ENCODE measurements at places on chromosomes 2 and 18. TPM values are rescaled to one million over a fixed set of nuclear protein-coding genes. Genes with fewer than 3 reads are reported as not detected.
A peak's percentile ranks its signal among the peaks of the same experiment; 100 is the strongest.

GRCh38 chr2:240434728-240435456 lies 571 bp upstream of the GPC1 start:
- peak overlapping the region; percentile 26 for H3K4me3 ChIP-seq
- H3K27ac ChIP-seq = no peak overlapping the region
- H3K4me1 ChIP-seq = no peaks in the 10 kb centered on the region

DNA sequence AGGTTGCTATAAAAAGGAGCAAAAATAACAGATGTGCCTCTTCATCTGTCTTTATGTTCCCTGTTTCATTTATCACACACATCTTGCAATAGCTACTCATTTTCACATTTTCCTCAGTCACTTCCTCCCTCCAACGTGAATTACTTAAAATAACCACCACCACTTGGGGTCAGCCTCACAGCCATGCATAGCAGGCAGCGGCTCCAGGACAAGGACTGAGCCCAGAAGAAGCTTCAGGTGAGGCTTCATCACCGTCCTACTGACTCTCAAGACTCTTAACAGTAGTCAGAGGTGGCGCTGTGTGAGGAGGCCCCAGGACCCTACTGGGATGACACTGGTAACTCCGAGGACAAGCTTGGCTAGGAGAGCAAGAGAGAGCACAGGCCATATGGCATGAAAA lies 15.5 kb upstream of the ST8SIA5 start:
- no peak for DNase-seq
- no peak overlapping the region for H3K27ac ChIP-seq
- no peak overlapping the region for H3K4me3 ChIP-seq
- no peaks in the 10 kb centered on the region for H3K36me3 ChIP-seq
- no peaks in the 10 kb centered on the region for H3K4me1 ChIP-seq

DNA sequence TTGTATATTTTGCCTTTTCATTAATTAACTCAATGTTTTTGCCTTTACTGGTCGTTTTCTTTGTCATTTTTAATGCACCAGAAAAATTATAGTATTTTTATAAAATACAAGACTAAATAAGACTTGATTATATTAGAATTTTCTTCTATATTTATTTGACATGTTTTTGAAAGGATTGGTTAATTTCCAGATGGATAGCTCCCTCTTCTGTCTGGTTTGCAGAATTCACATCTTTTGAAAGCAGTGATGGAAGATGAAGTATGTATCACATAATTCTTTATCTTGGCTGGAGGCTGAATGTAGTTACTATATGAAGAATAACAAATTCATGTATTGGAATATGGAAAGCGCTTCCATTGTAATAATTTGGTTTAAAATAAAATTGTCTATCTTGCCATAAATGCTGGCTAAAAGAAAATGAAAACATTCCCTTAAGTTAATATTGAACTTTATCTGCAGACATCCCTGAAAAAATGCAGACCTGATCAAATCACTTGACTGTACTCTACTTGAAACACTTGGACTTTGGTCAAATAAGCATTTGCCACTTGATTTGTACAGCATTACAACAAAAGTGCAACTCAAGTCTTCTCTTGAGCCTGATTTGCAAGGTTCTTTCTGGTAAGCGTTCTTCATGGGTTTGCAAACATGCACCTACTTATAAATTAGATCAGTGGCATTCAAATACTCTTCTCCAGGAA lies 86.3 kb upstream of the EFEMP1 start:
- peak; percentile 81 for DNase-seq
- no peaks in the 10 kb centered on the region for H3K27me3 ChIP-seq
- peak overlapping the region; percentile 100 for H3K27ac ChIP-seq
- H3K36me3 ChIP-seq = no peaks in the 10 kb centered on the region
- peaks cover 73% of the 10 kb centered on the region for H3K4me1 ChIP-seq

DNA sequence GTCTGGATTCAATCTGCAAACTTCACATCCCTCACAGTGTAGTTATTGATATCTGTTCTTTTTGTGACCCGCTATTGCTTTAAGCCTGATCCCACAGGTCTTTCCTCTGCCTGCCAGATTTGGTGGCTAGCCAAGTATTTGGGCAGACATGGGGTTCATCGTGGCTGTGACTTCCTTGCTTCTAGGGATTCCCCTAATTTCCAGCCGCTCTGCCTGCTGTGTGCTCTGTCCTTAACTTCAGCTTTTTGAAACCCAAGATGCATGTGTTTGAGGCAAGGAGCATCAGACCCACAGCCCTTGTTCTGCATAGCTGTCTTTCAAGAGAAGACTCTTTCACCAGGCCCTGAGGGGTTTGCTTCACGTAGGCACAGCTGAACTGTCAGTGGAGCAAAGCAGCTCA lies 54.2 kb downstream of the NCAPH start:
- no peak for DNase-seq
- no peaks in the 10 kb centered on the region for H3K36me3 ChIP-seq
- peaks cover 5% of the 10 kb centered on the region for H3K27me3 ChIP-seq
- H3K4me1 ChIP-seq = no peaks in the 10 kb centered on the region
- H3K4me3 ChIP-seq = no peak overlapping the region
- H3K27ac ChIP-seq = no peak overlapping the region

GRCh38 chr2:221304916-221305315 lies 267.2 kb downstream of the EPHA4 start:
- no peaks in the 10 kb centered on the region for H3K4me1 ChIP-seq
- H3K36me3 ChIP-seq = no peaks in the 10 kb centered on the region
- H3K4me3 ChIP-seq = no peak overlapping the region
- no peak for DNase-seq
- H3K27me3 ChIP-seq = no peaks in the 10 kb centered on the region

DNA sequence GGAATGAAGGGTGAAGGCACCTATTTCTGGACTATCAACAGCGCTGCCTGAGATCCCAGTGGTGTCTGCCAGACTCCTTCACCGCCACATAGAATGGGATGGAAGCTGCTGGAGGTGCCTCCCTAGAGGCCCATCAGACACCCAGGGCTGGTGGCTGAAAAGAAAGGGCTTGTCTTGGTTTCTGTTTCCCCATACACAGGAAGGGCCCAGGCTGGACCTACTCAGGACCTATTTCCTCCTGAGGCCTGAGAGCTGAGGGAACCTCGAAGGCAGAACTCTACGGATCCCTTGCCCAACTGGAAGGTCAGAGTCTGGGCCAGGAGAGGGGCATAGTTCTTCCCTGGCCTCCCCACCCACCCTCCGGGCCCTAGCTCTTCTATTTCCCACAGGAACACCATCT lies 2.9 kb upstream of the CLEC4F start:
- no peak overlapping the region for H3K4me3 ChIP-seq
- H3K27ac ChIP-seq = no peak overlapping the region
- H3K27me3 ChIP-seq = no peaks in the 10 kb centered on the region

- H3K27ac ChIP-seq = no peak overlapping the region
- H3K4me3 ChIP-seq = no peak overlapping the region
- no peak for DNase-seq
- peaks cover 8% of the 10 kb centered on the region for H3K27me3 ChIP-seq
Observed at GRCh38 chr18:32480581-32480980, 9.9 kb upstream of the GAREM1 start.

DNA sequence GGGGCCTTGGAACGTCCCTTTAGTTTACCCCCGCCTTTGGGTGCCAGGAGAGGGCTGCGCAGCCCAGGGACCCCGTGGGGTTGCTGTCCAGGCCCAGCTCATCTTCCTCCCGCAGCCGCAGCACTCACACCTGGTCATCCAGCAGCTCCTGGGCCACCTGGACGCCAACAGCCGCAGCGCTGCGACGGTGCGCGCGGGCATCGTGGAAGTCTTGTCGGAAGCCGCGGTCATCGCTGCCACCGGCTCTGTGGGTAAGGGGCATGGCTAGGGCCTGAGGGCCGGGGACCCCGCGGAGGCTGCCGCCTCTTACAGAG lies 37.2 kb downstream of the POMC start:
- no peak overlapping the region for H3K27ac ChIP-seq
- H3K27me3 ChIP-seq = peaks cover 24% of the 10 kb centered on the region
- H3K4me1 ChIP-seq = peaks cover 4% of the 10 kb centered on the region
- no peak for DNase-seq
- no peak overlapping the region for H3K4me3 ChIP-seq

- no peaks in the 10 kb centered on the region for H3K27me3 ChIP-seq
- H3K4me3 ChIP-seq = no peak overlapping the region
- no peak for DNase-seq
- H3K36me3 ChIP-seq = no peaks in the 10 kb centered on the region
Observed at GRCh38 chr2:96838345-96839292, 5.2 kb downstream of the ANKRD23 start.

DNA sequence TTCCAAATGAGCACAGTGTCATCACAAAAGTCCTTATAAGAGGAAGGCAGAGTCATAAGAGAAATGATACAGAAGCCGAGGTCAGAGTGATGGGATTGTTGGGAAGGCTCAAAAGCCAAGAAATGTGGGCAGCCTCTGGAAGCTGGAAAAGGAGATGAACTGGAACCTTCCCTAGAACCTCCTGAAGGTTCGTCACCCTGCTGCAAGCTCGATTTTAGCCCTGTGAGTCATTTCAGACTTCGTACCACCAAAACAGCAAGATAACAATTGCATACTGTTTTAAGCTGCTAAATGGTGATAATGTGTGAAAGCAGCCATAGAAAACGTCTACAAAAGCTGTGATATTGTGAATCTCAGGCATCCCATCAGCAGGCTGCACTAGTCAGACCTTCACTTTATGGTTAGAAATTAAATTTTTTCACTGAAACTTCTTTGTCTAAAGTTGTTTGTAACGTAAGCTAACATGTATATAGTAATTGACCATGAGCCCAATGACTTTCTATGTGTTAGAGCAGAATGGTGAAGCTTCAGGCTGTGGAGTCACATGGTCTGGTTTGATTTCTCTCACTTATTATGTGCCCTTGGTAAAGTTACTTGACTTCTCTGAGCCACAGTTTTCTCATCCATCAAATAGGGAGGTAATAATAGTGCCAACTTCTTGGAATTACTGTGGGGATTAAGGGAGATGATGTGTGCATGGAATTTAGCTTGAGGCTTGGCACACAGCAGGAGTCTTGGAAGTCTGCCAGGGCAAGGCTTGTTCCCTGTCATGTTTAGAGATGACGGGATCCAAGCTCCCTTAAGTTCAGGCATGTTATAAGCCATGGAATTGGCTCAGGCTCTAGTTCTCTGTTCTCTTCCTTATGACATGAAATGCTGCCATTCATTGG lies 132.0 kb upstream of the CCDC195 start:
- H3K36me3 ChIP-seq = no peaks in the 10 kb centered on the region
- H3K4me3 ChIP-seq = no peak overlapping the region
- H3K27ac ChIP-seq = no peak overlapping the region
- H3K27me3 ChIP-seq = no peaks in the 10 kb centered on the region

DNA sequence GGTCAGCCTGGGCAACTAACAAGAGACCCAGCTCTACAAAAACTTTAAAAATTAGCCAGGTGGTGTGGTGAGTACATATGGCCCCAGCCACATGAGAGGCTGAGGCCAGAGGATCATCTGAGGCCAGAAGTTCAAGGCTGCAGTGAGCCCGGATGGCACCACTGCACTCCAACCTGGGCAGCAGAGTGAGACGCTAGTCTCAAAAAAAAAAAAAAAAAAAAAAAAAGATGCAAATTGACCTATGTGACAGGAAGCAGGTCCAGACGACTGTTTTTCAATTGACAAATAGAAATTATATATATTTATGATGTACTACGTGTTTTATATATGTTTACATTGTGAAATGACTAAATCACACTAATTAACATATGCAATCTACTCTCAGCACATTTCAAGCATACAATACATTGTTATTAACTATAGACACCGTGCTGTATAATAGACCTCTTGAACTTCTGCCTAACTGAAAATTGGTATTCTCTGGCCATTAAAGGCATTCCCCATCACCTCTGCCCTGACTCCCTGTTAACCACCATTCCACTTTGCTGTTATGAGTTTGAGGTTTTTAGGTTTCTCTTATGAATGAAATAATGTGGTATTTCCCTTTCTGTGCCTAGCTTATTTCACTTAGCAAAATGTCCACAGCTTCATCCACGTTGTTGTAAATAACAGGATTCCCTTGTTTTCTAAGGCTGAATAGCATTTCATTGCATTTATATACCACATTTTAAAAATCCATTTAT lies 32.4 kb upstream of the MGAT4A start:
- no peaks in the 10 kb centered on the region for H3K36me3 ChIP-seq
- H3K4me3 ChIP-seq = no peak overlapping the region
- no peak overlapping the region for H3K27ac ChIP-seq
- H3K4me1 ChIP-seq = peaks cover 11% of the 10 kb centered on the region
- DNase-seq = no peak

DNA sequence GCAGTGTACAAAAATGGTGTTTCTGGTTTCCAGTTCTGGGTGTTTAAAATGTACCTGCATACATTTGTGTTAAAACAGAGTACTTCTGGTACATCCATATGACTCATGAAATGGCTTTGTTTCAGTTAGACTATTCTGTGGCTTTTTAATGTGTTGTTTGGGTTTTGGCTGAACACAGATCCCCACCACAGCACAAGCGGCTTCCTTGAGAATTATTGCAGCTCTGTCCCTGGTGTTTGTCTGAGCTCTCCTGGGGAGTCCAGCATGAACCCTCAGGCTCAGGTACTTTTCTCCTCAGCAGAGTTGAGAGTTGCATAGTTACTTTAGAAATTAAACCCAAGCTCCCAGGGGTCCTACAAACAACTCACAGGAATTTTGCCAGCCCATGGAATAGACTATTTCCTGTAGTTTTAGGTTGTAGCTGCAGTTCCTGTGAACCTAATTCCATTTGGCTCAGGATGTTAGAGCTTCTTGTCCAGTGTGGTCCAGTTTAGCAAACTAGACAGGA lies 64.8 kb upstream of the EML6 start:
- peak; percentile 17 for DNase-seq
- no peaks in the 10 kb centered on the region for H3K4me1 ChIP-seq
- no peaks in the 10 kb centered on the region for H3K27me3 ChIP-seq

GRCh38 chr2:216670266-216671080 lies 24.9 kb downstream of the IGFBP5 start:
- peaks cover 8% of the 10 kb centered on the region for H3K27me3 ChIP-seq
- H3K36me3 ChIP-seq = no peaks in the 10 kb centered on the region
- no peak overlapping the region for H3K27ac ChIP-seq
- H3K4me3 ChIP-seq = no peak overlapping the region
- H3K4me1 ChIP-seq = no peaks in the 10 kb centered on the region

GRCh38 chr2:151649966-151650365 lies 84.3 kb downstream of the NEB start:
- H3K4me1 ChIP-seq = no peaks in the 10 kb centered on the region
- no peak overlapping the region for H3K27ac ChIP-seq
- H3K36me3 ChIP-seq = no peaks in the 10 kb centered on the region
- H3K27me3 ChIP-seq = no peaks in the 10 kb centered on the region
- no peak for DNase-seq

GRCh38 chr2:204015118-204015843 lies 78.7 kb downstream of the ICOS start:
- DNase-seq = no peak
- H3K27me3 ChIP-seq = peaks cover 7% of the 10 kb centered on the region
- no peaks in the 10 kb centered on the region for H3K4me1 ChIP-seq
- H3K27ac ChIP-seq = no peak overlapping the region

DNA sequence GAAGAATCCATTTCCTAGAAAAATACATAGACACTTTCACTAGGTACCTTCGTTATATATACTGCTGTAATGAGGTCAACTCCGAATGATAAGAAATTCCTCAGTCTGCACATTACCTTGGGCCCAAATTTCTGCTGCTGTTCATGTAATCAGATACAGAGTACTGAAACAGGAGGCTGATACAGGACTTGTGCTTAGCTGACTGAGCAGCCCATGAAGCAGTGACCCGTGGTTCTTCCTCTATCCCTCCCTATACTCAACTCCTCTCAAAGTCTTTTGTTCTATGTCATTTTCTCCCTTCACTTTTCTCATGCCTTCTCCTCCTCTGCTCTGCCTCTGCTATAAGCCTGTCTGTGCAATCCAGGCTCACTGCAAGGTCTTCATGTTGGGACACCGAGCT lies 57.5 kb upstream of the ST8SIA5 start:
- H3K4me3 ChIP-seq = no peak overlapping the region
- no peaks in the 10 kb centered on the region for H3K36me3 ChIP-seq
- no peak for DNase-seq
- H3K27ac ChIP-seq = no peak overlapping the region

MOGAT1 gene
- not detected for total RNA-seq

ANKRD12 gene
- total RNA-seq = 25.4 TPM

REG1B gene
- not detected for total RNA-seq

SERPINB10 gene
- total RNA-seq = not detected

DTNA gene
- total RNA-seq = 15.3 TPM

CACNB4 gene
- total RNA-seq = 0.30 TPM
